ENCODE measurements at places on chromosomes 2 and 18.

DNA sequence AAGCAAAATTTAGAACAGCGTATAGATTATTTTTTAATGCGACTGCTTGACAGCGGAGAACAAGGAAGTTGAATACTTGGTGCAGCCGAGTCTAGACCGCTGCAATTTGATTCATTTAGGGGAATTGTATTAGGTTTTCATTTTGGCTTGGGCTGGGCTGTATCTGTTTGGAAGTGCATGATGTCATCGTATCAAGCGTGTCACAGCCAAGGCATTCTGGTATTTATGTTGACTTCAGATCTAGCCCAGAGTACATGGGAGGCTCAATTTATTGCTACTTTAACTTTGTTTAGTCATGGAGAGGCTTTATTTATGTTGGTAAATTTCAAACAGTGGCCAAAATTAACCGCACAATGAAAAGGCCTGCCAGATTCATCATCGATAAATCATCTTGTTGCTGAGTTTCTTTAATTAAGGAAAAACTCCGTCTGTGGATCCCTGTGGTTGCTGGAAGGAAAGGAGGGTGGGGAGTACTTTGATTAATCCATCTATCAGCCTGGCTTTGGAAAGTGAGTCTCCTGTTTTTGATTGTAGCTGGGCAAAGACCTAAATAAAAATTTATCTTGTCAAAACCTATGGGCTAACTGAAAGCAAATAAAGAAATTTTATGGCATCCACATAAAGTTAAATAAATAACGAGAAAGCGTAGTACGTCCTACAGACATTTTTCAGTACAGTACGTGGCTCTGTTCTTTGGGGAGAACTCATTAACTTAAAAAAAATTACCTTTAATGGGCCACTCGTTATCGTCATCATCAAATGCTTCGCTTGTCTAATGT is 230.4 kb upstream of the SPRED2 start:
- DNase-seq = no peak

GRCh38 chr2:205913668-205914067 is 172.3 kb downstream of the INO80D start:
- DNase-seq = no peak

- DNase-seq = peak; percentile 84
Measured at GRCh38 chr2:62180975-62181374, 14.9 kb upstream of the B3GNT2 start.

DNA sequence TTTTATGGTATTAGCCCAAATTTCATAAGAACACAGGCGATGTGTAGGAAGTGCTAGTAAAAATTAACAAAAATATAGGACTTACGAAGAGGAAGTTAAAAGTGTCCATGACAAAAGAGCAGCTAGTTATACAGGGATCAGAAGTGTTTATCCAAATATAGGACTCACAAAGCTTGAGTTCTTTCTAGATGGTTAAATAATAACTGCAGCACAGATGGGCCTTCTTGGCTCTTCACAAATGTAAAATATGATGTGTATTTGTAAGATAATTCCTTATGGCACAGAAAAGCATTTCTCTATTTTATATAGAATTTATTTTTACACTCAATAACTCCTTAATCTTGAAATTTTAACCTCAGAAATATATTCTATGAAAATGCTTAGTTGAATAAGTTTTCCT is 100.9 kb upstream of the SPHKAP start:
- DNase-seq = no peak

GRCh38 chr2:42054714-42055430 is 7.1 kb downstream of the PKDCC start:
- no peak for DNase-seq

DNA sequence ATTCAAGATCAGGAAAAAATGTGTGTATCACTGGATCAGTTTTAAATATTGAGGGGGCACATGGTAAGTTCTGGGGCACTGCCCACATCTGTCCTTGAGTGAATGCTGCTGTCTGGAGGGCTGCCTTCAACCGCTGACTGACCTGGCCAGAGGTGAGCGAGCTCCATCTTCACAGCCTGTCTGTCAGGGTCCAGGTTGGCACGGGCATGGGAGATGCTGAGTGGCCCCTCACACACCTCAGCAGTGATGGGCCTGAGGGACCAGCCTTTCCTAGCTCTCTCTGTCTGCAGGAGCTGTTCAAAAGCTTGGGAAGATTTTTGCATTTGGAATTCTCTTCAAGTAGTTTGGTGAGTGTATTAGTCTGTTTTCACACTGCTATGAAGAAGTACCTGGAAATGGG is 114.8 kb upstream of the ALKAL2 start:
- no peak for DNase-seq
